ENCODE measurements at places on chromosomes 3 and 15. TPM values are rescaled to one million over a fixed set of nuclear protein-coding genes. Genes with fewer than 3 reads are reported as not detected.
A peak's percentile ranks its signal among the peaks of the same experiment; 100 is the strongest.

Gene CHDH
- polyA plus RNA-seq: 0.19 TPM

Gene LRRC49
- 8.6 TPM for polyA plus RNA-seq

Gene ARID3B
- 5.9 TPM for polyA plus RNA-seq

- peak; percentile 76 for DNase-seq
These were observed 24.9 kb downstream of the TMEM207 start for GRCh38 chr3:190424478-190425439.

Gene CHRNA3
- not detected for polyA plus RNA-seq
